Mucosa of gallbladder (tissue), 1 donor: ENCODE measurements at places on chromosomes 6 and 20. TPM values are rescaled to one million over a fixed set of nuclear protein-coding genes. Genes with fewer than 3 reads are reported as not detected.

Gene PLG
- 3.9 TPM for total RNA-seq

Gene ARMH2
- not detected for total RNA-seq

Gene TRIM10
- 5.4 TPM for total RNA-seq

Gene EPB41L1
- 136 TPM for total RNA-seq

Gene GNAS-AS1
- total RNA-seq = 1.6 TPM

Gene RAET1L
- total RNA-seq = not detected

Gene LAMA2
- 35.3 TPM for total RNA-seq

Gene LINC00237
- total RNA-seq = not detected

Gene C20orf144
- 0.09 TPM for total RNA-seq

Gene RAET1E
- 0.23 TPM for total RNA-seq

Gene IPCEF1
- 3.3 TPM for total RNA-seq

Gene RANBP9
- 43.6 TPM for total RNA-seq

Gene RNF182
- 0.14 TPM for total RNA-seq

Gene SLCO4A1
- 5.9 TPM for total RNA-seq

Gene IL17A
- not detected for total RNA-seq

Gene LY6G6D
- not detected for total RNA-seq

Gene PI3
- total RNA-seq = not detected
